GM12891 (cell line): ENCODE measurements at places on chromosomes 7 and 10.

DNA sequence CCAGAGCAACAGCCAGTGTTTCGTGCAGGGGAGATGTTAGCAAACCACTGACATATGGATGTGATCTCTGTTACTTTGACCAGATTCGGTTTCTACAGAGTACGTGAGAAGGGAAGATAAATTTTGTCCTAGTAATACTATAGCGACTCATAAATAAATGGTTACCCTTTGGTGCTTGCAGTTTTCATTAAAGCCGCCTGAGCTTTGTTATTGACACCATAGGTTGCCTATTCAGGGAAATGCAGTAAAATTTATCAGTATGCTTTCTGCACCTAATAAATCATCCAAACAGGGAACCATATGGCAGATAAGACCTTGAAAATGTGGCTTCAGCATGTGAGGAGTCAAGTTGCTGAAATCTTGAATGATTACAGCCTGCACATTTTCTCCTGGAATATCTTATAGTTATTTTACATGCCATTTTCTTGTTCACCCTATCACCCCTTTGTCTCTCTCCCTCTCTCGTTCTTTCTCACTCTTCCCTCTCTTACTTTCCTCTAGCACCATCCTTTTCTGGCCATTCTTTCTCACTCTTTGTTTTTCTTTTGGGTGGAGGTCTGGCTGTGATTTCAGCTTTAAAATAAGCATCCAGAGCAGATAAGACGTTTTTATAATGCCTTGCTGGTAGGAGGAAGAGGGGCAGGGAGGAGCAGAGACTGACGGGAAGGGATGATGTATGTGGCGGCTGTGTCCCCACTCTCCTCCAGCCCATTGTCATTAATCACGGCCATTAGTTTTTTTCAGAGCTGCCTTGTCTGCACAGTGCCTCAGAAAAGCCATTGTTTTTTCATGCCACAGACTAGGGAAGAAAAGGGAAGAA, 182.5 kb downstream of the LRMDA start:
- DNase-seq = no peak

- no peak for DNase-seq
These were observed 258.1 kb upstream of the IGFBP3 start for GRCh38 chr7:46179061-46179610.

DNA sequence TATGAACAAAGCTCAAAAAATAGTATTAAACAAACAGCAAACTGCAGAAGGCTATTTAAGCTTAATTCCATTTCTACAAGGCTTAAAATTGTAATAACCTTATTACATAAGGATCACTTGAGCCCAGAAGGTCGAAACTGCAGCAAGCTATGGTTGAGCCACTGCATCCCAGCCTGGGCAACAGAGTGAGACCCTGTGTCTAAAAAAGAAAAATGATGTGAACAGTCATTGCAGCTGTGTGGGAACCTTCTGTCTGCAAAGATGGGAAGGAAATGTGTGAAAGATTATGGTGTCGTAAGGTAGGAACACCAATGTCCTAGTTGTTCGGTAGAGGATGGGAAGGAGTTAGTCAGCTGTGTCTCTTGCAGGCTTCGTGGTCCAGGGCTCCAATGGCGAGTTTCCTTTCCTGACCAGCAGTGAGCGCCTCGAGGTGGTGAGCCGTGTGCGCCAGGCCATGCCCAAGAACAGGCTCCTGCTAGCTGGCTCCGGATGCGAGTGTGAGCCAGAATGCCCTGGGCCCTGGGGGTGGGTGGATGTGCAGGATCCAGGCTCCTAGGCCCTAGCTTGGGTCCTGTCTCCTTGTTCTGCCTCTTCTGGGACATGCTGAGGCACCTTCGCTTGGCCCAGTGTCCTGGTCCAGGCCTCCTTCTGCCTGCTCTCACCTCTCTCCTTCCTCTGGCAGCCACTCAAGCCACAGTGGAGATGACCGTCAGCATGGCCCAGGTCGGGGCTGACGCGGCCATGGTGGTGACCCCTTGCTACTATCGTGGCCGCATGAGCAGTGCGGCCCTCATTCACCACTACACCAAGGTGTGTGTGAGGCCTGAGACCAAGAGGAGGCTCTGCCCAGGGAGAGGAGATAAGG, 9.1 kb downstream of the C10orf62 start:
- DNase-seq = no peak

- DNase-seq = no peak
These were observed 32.3 kb upstream of the PALS2 start for GRCh38 chr7:24540956-24541355.

- DNase-seq = no peak
These were observed 104.0 kb upstream of the GAD2 start for GRCh38 chr10:26112532-26112931.

DNA sequence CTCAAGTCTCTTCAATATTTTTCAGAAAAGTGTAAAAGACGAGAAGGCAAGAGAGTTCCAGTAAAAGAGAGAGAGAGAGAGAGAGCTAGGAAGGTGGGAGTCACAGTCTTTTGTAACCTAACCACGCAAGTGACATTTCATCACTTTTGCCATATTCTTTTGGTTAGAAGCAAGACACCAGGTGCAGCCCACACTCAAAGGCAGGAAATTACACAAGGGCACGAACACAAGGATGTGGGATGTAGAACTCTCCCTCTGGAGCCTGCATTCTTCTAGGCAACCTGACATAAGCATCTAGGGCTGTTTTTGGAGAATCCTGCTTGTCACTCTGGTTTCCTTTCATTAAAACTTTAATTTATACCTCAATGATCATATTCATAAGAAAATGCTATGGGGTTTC, 1213.1 kb downstream of the DNAJB9 start:
- no peak for DNase-seq

- DNase-seq = no peak
These were observed 335.3 kb downstream of the PLXNA4 start for GRCh38 chr7:132240821-132241422.

DNA sequence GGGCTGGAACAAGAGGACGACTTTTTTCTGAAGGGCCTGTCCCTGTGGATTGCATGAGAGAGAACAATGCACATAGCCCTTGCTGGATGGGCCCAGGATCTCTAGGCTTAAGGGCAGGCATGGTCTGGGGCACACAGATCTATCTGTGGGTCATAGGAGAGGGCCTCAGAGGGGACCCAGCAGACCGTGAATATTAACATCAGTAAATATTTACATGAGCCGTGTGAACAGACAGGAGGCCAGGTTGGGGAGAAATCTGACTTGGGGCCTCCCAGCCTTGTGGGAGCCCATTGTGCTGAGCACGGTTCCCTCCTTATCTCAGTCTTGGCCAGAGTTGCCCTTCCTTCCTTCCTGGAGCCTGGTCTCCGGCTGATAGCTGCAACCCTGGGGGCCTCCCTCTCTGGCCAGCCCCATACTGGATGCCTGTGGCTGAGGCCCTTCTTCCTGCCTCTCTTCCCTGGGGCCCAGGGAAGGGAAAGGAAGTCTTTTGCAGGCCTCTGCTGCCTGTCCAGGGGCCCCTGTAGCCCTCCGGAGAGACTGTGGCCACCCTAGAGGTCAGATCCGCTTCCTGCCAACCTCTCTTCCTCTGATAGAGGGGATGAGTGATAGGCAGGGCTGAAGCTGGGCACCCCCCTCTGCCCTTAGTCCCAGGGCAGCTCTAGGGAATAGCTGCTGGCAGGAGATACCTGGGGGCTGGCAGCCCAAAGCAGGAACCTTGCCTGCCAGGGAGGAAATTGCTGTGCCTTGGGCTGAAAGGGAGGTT, 44.5 kb upstream of the TRIM8 start:
- no peak for DNase-seq

- no peak for DNase-seq
These were observed 77.9 kb downstream of the KIAA1549 start for GRCh38 chr7:138903186-138903820.

DNA sequence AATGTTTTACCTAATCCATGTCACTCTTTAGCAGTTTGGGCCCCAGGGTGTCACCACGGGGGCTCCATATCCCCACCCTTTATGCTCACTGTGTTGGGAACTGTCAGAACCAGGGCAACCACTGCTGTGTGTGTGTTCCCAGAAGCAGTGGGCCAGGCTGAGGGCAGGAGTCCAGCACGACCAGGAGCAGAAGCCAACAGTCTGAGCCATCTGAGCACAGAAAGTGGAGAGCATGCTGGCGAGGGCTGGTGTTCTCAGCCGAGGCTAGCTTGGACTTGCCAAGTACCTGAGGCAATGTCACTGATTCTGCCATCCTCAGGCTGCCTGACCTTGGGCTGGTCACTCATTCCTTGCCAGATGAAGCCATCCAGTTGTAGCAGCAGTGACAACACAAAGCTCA, 285.0 kb downstream of the BMPER start:
- no peak for DNase-seq

- no peak for DNase-seq
These were observed 4.9 kb upstream of the FAM53B start for GRCh38 chr10:124748953-124749645.

DNA sequence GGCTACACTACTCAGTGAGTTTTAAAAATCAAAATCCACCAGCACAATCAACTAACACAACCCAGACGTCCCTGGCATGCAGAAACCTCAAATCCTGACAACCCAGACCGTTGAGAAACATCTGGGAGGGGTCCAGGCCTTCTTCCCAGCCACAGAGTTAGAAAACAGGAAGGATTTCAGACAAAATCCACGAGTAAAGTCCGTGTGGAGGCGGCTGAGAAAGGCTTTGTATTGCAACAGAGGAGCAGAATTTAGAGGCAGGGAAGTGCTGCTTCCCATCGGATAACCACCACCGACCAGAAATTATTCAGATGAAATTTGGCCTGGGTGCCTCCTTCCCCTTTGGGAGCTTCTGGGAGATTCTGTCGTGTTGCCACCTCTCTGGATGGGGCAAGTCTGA, 61.5 kb downstream of the TNS3 start:
- DNase-seq = no peak

DNA sequence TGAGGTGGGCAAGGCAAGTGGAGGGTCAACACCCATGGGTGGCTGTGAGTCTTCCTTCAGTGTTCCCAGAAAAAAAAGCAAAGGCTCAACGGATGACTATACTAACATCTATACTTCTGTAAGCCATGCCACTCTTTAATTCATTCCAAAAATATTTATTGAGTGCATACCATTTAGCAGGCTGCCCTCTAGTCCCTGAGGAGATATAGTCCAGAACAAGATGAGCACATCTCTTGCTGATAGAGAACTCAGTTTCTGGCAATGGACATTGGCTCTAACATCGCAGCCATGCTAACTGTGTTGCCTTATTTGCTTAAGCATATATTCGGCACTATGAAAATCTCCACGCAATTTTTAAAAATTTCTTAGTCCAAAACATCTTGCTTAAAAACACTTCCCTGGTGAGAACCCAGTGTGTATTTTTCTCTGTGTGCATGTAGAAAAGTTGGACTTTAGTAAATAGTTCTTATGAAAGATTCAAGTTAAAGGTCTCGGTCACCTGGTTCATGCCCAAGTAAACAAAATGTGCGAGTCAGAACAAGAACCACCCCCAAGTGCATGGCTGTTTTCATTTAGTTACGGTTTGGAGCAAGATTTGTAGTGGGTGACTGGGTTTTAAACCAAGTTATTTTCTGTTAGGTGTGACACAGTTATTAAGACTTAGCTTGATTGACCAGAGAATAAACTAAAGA, 69.8 kb downstream of the MET start:
- no peak for DNase-seq

GRCh38 chr10:63738410-63738809, 217.2 kb downstream of the REEP3 start:
- no peak for DNase-seq

DNA sequence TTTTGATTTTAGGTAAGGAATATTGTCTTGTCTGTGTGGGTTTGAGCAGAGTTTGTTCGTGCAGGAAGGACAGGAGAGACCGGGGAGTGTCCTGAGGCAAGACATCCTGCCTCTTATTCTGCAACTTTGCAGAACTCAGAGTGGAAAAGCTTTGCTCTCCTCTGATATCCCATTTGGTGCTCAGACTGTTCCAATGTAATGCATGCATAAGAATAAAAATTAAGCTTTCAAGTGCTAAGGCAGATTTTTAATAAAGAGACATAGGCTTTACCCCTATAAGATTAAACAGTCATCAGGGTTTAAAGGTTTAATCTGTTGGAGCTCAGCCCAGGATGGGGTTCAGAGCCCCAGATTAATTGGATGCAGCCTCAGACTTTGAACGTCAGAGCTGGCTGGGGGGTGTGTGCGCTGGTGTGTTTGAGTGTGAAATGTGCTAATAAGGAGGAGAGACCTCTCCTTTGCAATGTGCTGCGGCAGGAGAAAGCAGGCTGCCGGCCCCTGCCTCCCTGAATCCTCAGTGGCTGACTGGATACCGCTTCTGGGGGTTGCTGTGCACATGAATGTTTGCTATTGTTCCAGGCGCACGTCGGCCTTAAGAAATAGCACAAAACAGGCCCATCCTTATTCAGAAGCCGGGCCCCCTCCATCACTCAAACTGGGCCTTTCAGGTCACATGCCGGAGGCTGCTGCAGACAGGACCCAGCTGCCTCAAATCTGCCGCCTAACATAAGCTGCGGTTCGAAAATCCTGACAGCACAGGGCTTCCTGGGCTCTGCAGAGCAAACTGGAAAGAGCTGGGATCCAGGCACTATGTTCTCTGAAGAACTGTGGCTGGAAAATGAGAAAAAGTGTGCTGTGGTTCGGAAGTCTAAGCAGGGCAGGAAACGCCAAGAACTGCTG, 84.1 kb upstream of the PRR15 start:
- no peak for DNase-seq

DNA sequence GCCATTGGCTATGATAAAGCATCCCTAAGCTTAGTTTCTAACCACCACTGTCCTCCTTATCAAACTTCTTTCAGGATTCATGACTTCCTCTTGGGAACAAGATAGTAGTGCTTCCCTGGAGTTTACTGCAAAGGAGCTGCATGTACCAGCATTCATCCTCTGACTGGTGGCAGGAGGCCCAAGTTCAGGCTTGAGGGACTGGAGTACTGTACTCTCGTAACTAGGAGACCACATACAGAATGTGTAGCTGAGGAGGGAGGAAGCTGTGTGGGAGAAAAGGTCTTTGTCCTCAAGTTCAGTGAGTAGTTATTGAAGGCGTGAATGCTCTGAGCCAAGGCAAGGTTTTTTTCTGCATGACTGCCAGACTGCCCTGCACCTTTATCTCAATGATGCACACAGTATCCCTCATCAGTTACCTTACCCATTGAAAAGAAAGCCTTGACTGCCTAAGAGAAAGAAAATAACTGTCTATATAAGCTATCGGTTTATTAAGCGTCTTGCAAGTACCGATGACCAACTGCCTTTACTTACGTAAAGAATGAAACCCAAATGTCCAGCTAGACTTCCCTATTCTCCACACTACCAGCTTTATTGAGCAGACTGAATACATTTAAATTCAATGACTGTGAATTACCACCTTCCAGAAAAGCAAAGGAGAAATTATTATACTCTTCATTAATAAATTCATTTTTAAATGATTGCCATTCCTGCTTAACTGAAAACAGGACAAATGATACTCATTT, 12.8 kb downstream of the SCRN1 start:
- DNase-seq = no peak

DNA sequence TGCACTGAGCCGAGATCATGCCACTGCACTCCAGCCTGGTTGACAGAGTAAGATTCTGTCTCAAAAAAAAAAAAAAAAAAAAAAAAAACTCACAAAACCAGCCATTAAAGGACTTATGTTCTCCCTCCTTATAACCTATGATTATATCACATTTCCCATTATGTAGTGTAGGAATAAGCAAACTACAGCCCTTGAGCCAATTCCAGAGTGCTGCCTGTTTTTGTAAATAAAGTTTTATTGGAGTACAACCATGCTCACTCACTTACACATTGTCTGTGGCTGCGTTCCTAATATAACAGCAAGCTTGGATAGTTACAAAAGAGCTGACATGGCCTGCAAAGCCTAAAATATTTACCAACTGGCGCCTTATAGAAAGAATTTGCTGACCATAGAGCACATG, 72.7 kb upstream of the ARID5B start:
- no peak for DNase-seq
